ENCODE measurements at places on chromosomes 11 and 22.

GRCh38 chr11:127651888-127652221 is 651.3 kb upstream of the KIRREL3 start:
- DNase-seq: no peak

GRCh38 chr11:41283191-41283930 is 176.1 kb downstream of the LRRC4C start:
- DNase-seq: no peak

- no peak for DNase-seq
Measured at GRCh38 chr11:6030708-6031405, at the start of gene OR56A1. TSS of gene OR56A1 (minus strand) at chr11:6030758. CDS start at chr11:6027692, 3,066 bp downstream.

DNA sequence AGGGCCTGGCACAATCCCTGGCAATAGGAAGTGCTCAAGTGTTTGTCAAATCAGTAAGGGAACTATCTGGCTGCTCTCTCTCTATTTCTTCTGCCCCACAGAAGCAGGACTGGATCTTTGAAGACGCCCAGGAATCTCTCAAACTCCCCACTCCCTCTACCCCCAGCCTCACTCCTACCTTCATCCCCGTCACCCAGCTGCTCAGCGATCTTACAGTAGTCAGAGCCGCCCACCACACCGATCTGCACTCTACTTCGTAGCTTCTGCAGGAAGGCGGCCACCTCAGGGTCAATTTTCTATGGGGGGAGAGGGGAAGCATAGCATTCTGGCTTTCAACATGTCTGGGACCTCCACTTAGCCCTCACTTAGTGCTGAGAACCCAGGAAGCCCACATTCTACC is 3.7 kb downstream of the PMM1 start:
- no peak for DNase-seq

GRCh38 chr11:3109434-3109833 is 52.2 kb upstream of the CARS1 start:
- no peak for DNase-seq

GRCh38 chr11:100031973-100032372 is 655.1 kb upstream of the ARHGAP42 start:
- DNase-seq: no peak

DNA sequence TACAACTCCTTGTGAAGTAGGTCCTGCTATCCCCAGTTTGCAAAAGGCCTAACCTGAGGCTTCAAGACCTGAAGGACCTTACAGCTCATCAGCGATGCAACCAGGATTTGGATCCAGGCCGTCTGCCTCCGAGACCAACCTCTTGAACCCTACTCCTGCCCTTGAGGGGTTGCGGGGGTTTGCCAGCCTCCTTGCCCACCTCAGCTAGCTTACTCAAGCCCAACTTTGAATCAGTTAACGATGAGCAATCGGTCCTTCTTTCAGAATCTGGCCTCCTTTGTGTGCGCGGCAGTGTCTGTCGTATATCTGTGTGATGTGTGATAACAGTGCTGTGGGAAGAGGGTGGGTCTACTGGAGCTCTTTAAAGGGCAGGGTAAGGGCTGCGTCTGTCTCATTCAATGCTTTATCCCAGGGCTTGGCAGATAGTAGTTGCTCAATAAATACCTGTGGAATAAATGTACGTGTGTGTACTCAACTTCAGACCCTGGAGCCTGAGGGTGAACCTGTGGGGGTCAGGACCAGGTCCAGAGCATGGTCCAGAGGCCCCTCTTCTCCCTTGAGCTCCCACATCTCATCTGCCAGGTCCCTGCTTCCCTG is 3.2 kb downstream of the CHRM1 start:
- no peak for DNase-seq

GRCh38 chr11:22471385-22471784 is 133.2 kb downstream of the SLC17A6 start:
- no peak for DNase-seq

DNA sequence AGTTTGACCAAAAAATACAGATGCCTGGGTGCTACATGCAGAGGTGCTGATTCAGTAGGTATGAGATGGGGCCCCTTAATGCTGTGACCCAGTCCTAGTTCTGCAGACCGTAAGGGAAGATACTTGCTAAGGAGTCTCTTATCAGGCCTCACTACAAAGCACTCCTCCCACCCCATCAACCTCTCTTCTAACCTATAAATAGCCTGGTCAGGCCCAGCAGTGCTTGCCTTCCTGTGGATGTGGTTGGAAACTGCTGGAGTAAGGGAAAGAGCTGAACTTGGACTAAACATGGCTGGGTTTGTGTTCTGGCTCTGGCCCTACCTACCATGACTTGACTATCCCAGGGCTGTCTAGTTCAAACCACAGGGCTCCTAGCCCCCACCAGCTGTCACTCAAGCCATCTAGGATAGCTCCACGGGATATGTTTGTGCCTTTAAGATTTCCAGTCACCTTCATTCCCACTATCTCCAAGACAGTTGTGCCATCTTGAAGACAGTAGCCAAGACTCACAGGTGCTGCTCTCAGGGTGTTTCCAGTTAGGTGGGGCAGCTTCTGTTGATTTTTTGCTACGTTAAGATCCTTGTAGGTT is 9.5 kb upstream of the DKK3 start:
- DNase-seq: no peak

GRCh38 chr11:316891-317301 is 3.1 kb downstream of the IFITM1 start:
- peak; percentile 6 for DNase-seq

DNA sequence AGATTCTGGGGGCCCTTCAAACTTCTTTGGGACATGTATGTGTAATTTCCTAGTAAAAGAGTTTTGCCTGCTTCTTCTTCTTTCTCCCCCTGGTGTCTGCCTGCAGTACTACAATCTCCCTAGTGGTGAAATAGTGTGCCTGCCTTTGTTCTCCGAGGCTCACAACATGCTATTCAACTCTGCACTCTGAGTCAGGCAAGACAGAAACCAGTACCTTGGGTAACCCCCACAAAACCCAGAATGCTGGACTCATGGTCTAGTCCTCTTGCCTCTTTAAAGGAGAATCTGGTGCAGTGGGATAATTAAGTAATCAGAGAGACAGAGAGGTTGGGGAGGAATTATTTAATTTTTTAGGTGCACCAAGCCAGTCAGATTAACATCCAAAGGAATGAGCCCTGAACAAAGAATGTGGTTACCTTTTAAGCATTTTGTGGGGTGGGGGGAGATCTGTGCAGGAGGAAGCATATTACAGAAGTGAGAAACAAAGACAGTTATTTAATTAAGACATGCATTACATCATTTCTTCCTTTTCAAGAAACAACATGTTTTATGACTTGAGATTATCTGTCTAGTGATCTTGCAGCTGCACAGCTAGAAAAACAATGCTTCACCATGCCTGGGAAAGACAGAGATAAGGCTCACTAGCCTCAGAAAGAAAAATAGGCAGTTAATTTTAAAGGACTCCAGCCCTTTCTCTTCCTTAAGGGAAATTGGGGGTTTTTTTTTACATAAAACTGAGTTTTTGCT is 11.0 kb upstream of the MS4A6A start:
- DNase-seq: peak; percentile 46

GRCh38 chr22:39313258-39314001 is 6.0 kb downstream of the RPL3 start:
- DNase-seq: no peak

DNA sequence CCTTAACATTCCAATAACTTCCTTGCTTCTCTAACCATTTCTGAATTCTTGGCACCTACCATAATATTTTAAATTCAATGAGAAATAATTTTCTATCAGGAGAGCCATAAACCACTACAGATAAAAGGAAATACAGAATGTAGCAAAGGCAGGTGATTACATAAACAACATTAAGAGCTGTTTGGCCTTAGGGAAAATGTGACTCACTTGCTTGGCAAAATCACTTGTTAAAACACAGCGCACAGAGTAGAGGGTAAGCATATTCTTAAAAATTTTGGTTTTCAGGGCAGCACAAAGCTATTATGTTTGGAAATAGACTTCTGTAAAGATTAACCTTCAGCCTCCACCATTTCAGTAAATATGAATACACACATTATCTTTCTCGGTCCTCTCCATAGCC is 26.4 kb downstream of the IZUMO1R start:
- no peak for DNase-seq

- DNase-seq: no peak
Measured at GRCh38 chr11:132501356-132501755, 1030.9 kb downstream of the OPCML start.

GRCh38 chr11:130602641-130603334 is 154.3 kb downstream of the ADAMTS15 start:
- no peak for DNase-seq

GRCh38 chr22:24409707-24410106 is 17.7 kb upstream of the ADORA2A start:
- DNase-seq: no peak

- no peak for DNase-seq
Measured at GRCh38 chr22:43446037-43446803, 34.4 kb downstream of the MPPED1 start.

DNA sequence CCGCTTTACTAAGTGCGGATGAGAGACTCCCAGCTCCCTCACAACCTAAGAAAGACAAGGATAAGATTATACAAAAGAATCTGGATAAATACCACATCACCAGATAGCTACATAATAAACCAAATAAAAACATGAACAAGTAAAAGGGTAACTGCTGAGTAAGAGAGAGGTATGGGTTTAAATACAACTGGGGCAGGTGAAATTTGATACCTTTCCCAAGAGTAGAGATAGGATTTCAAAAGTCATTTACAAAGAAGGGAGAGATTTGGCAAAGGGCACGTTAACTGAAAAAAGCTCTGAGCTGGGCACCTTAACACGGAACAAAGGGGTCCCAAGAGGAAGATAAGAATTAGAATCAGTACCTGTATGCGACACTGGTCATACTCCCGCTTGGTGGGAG is 1.7 kb downstream of the UBXN1 start:
- no peak for DNase-seq

GRCh38 chr11:117717485-117718314 is 79.3 kb downstream of the DSCAML1 start:
- DNase-seq: peak; percentile 73

DNA sequence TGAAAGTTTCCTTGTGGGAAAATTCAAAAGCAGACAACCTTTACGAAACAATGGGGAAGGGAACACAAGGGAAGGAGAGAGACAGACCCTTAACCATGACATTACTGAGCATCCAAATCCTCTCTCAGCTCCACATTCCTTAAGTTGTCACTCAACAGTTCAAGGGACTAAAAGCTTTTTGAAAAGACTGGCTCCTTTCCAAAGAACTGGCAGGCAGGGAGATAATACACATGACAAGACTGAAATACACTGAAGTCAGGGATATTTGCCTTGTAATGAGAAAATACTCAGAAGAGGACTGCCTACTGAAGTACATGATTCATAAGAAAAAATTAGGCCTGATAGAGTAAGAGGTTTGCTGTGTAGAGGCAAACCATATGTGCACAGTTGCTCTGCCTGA is 69.1 kb downstream of the SMCO4 start:
- DNase-seq: no peak

GRCh38 chr11:12118949-12119348 is 8.6 kb downstream of the MICAL2 start:
- no peak for DNase-seq

GRCh38 chr11:106937111-106937510 is 81.2 kb downstream of the GUCY1A2 start:
- no peak for DNase-seq

DNA sequence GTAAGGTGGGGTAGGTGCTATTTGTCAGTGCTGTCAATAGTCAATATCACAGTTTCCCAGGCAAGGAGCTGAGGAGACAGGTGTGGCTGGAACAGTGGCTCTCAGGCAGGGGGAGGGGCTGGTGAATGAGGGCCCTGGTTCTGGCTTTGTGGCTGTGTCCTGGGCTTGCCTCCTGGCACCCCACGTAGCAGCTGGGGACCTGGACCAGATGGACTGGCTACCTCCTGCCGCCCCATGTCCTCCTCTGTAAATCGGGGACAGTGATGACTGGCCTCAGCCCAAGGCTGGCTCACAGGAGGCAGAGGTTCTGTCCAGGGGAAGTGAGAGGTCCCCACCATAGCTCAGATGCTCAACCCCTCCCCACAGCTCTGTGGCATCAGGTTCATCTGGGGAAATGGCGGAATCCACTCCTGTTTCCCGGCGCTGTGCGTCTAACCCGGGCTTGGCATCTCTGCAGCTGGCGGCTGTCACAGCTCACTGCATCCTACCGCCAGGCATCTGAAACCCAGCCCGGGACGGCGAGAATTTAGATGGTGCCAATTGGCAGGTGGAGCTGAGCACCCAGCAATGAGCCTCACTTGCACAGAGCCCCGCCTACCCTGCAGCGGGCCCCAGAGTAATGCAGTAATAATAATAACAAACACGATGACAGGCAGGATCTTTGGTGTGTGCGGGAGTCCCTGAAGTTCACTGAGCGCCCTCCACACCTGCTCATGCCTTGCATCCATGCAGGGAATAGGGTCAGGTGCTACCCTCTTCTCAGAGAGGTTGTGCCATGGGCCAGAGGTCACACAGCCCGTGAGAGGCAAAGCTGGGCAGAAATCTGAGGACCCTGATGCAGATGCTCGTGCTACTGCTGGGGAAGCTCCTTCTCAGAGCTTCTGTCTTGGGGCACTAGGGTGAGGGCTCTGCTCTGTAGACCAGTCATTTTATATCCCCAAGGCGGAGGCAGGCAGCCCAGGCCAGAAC is 27.8 kb upstream of the SHISAL1 start:
- no peak for DNase-seq

- no peak for DNase-seq
Measured at GRCh38 chr11:87007963-87008362, 29.8 kb upstream of the TMEM135 start.

- peak; percentile 66 for DNase-seq
Measured at GRCh38 chr11:19789835-19790710, 77.4 kb downstream of the NAV2 start.

DNA sequence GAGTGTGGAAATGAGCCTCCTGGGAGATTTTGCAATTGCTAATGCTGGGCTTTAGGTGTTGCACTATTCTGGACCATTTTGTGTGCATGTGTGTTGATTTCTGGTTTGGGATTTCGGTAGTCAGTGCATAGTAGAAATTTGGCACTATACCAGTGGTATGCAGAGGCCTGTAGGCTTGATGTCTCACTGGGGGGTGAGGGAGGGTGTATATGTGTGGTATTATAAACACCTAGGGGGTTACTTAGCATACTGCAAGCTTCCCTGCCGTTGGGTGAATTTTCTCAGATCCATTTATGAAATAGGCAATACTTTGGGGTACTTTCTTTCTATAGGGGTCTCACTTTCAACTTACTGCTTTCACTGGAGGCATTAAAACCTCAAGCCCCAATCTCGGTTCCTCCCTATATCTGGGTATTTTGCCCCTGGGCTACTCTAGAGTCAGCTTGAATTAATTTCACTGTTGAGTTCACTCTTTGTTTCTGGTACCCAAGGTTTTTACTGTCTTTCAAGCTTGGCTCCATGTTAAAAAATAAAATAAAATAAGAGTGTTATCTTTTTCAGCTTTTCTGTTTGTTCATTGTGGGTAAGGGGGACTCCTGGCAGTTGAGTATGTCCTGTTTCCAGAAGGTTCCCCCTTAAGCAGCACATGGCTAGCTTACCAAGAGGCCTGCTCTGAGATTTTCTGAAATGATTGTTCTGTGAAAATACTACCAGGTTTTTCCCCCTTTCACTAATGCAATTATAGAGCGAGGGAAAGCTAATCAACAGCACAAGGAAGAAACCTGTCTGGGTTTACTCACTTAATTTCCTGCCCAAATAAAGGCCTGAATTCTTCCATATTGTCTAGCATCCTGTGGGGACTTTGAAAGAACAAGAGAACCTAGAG is 45.8 kb downstream of the PPFIBP2 start:
- no peak for DNase-seq
